ENCODE measurements at places on chromosomes 12 and 14. TPM values are rescaled to one million over a fixed set of nuclear protein-coding genes. Genes with fewer than 3 reads are reported as not detected.

The TBC1D30 gene
- 16.3 TPM for polyA plus RNA-seq

The GARIN6 gene
- polyA plus RNA-seq = not detected

The TPI1 gene
- polyA plus RNA-seq = 574 TPM

The LBHD2 gene
- polyA plus RNA-seq = not detected

The SHMT2 gene
- 67.9 TPM for polyA plus RNA-seq

DNA sequence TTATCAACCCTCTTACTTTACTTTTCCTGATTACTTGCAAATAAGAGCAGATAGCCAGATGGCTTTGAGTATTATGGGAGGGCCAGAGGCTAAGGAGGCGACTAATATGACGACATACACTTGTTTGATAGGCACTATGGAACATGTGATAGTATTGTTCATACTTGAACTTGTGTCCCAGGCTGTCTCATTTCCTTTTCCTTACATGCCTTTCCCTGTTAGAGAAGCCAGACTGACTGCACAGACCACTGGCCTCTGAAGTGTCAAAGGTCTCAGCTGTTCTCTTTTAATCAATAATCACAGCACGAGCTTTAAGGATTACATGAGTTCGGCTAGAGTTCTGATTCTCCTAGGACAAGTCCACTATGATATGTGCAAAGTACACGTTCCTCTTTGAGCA, 326.0 kb downstream of the PRKD1 start:
- no peak overlapping the region for H3K4me3 ChIP-seq
- no peak overlapping the region for H3K27ac ChIP-seq
- peaks cover 15% of the 10 kb centered on the region for H3K4me1 ChIP-seq
- DNase-seq = no peak
- no peaks in the 10 kb centered on the region for H3K27me3 ChIP-seq

DNA sequence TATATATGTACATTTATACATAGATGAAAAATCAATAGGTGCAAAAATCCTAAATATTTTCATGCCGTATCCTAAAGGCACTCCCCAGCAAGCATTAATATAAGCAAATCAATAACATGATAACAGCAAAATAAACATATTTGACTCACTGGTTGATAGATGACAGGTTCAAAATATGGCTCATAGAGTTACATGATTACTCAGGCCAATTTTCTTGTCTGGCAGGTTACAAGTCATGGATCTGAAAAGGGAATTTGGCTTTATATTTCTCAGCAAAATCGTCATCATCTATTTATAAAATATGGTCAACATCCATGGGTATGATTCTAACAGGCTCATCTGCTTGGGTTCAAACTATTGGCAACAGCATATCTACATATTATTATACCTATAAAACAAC, 34.9 kb upstream of the SYT1 start:
- H3K27me3 ChIP-seq = no peaks in the 10 kb centered on the region
- H3K4me1 ChIP-seq = no peaks in the 10 kb centered on the region
- no peak overlapping the region for H3K27ac ChIP-seq
- no peak for DNase-seq
- no peaks in the 10 kb centered on the region for H3K36me3 ChIP-seq
- H3K4me3 ChIP-seq = no peak overlapping the region

DNA sequence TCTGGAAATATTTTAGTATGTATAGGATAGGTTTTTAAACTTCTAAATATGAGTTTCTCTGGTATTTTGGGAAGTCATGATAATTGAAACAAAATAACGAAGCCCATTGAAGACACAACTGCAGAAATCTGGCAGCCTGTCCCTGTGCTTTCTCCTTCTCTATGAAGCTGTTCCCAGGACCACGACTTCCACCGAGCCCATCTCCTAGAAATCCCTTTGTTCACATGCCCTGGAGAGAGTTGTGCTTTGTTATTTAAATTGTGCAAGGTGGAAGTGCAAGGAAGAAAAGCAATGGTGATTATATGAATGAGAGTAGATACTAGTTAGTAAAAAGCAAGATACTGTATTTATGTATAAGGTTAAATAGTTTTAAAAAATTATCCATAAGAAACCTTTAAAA, 32.2 kb downstream of the STK38L start:
- H3K4me3 ChIP-seq = no peak overlapping the region
- DNase-seq = no peak
- no peak overlapping the region for H3K27ac ChIP-seq

DNA sequence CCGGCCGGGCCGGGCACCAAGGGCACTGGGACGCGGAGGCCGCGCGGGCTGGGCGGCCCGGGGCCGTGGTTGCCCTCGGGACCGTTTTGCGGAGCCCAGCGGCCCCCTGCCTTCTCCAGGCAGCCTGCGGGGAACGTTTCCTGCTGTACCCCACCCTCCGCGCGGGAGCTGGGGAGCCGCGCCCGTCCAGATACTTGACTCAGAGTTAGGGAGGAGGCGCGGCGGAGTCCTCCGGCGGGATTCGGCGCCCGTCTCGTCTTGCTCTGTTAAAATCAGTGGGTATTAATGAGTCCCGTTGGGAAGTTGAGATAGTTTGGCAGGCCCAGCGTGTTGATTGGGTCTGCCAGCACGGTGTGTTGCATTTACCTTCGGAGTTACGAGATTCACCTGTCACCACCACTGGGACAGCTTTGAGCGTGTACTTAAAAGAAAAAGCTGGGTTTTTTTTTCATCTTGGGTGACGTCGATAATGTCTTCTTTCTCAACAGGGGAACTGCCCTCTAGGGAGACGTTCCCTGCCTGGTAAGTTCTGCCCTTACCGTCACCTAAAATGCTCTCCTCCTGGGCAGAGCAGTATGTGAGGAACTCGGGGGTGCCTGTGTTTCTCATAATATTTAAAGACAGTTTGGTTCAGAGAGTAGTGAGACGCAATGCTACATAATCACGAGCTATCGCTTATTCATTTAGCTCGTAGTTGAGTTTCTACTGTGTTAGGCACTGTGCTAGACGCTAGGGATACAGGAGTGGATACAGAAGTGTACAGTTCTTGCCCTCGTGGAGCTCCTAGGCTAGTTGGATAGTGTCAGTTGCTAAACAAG, 596 bp downstream of the DLST start:
- no peaks in the 10 kb centered on the region for H3K27me3 ChIP-seq
- peaks cover 8% of the 10 kb centered on the region for H3K36me3 ChIP-seq
- DNase-seq = no peak

- H3K4me1 ChIP-seq = no peaks in the 10 kb centered on the region
- H3K27me3 ChIP-seq = peaks cover 3% of the 10 kb centered on the region
- H3K4me3 ChIP-seq = no peak overlapping the region
- no peak overlapping the region for H3K27ac ChIP-seq
Observed at GRCh38 chr12:3882896-3883564, 9.8 kb upstream of the PARP11 start.

DNA sequence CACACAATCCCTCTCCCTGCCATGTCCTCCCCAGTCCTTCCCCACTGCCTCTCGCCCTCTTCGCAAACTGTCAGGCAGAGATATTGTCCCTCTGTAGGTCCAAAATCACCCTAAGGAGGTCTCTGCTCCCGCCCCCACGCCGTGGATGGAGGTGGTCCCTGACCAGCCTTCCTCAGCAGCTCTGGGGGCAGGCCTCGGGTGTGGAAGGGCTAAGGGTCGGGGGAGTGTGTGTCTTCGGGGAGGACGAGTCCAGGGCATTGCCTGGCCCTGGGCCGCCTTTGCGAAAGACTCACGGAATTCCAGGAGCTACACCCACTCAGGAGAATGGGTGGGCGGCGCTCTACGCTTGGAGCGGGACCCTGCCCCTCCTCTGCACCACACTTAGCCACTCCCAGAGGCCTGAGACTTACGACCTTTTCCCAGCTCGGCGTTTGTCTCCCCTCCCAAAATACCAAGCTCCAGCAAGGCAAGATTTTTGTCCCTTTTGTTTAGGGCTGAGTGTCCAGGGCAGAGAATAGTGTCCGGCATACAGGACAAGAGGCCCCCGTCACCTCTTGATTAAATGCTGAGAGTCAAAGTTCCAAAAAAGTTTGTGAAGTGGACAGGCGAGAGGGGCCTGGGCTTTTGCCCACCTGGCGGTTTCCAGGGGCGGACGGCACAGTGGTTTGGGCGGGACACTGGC, 881 bp downstream of the PYGL start:
- H3K27ac ChIP-seq = no peak overlapping the region
- H3K36me3 ChIP-seq = no peaks in the 10 kb centered on the region
- H3K4me1 ChIP-seq = no peaks in the 10 kb centered on the region

- H3K4me1 ChIP-seq = no peaks in the 10 kb centered on the region
- no peaks in the 10 kb centered on the region for H3K36me3 ChIP-seq
- H3K27ac ChIP-seq = no peak overlapping the region
- H3K27me3 ChIP-seq = no peaks in the 10 kb centered on the region
- DNase-seq = no peak
Observed at GRCh38 chr12:43079476-43079875, 472.5 kb downstream of the ADAMTS20 start.

DNA sequence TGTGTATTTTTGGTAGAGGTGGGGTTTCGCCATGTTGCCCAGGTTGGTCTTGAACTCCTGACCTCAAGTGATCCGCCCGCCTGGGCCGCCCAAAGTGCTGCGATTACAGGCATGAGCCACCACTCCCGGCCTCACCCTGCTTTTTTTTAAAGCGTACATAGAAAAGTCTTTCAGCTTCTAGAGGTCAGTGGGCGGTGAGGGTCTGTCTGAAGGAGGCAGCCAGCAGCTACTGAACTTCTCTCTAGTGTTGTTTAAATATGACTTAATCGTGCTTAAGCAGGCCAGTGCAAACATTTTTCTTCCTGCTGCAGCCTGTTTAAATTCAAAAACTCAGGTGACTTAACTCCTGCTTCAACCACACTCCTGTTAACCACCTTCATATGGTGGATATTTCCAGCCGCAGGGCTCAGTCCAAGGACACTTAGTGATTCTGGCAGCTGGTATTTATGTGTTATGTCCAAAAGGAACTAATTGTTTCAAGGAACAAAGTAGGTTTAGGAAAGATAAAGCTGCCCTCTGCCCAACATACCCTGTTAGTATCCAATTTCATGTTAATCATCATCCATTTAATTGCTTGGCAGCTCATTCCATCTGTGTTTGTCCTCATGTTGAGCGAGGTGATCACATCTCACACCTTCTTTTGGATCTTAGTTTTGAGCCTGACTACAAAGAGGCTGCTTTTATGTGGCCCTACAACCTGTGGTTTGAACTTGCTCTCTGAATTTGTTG, 2.0 kb downstream of the PRKAB1 start:
- H3K36me3 ChIP-seq = peaks cover 5% of the 10 kb centered on the region
- peaks cover 21% of the 10 kb centered on the region for H3K4me1 ChIP-seq

DNA sequence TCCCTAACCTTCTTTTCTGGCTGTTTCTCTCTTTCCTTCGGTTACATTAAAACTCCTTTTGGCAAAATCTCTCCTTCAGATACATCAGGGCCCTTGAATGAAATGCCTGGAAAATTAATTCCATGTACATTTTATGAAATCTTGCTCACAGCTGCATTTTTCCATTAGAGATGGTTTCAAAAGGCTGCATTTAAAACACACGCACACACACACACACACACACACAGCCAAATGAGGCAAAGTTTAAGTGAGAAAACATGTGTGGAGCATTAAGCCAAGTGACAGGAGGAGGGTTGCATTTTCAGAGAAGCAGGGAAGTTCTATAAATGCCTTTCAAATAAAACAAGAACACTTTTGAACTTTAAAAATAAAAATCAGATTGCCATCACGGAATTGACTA, 216.4 kb downstream of the LRIG3 start:
- H3K4me1 ChIP-seq = no peaks in the 10 kb centered on the region
- H3K4me3 ChIP-seq = no peak overlapping the region
- no peaks in the 10 kb centered on the region for H3K27me3 ChIP-seq
- no peaks in the 10 kb centered on the region for H3K36me3 ChIP-seq
- no peak for DNase-seq

All from small intestine (tissue), 16 donors.